ENCODE measurements at places on chromosomes 5 and 9. TPM values are rescaled to one million over a fixed set of nuclear protein-coding genes. Genes with fewer than 3 reads are reported as not detected.

DNA sequence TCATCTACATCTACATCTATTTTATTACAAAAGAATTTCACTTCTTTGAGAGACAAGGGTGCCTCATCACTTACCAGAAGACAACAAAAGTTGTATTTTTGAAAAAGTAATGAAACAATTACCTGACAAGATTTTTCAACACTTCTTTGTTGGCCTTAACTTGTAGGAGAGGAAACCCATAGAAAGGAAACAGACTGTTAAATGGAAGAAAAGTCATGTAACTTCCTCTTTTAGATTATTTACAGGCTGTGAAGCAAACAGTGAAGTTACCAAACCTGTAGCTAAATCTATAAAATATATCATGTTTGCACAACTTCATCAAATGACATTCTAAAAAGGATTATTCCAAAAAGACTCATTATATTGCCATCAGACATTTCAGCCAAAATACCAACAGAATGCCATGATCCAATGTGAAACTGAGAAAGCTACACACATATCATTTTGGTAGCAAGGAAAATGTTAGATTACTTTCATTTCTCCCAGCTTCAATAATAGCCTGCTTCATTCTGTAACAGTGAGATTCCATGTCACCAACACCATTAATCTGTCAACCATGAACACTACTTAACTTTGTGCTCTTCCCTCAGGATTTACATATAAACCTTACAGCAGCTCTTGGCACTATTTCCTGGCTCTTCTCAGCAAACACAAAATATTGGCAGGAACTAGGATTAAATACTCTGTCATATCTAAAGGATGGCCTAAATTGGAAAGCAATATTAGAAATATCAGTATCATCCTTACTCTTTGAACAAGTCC is 122.5 kb downstream of the MCTP1 start:
- H3K36me3 ChIP-seq, result no peaks in the 10 kb centered on the region
- no peaks in the 10 kb centered on the region for H3K27me3 ChIP-seq
- DNase-seq, result no peak
- no peak overlapping the region for H3K4me3 ChIP-seq
- H3K4me1 ChIP-seq, result no peaks in the 10 kb centered on the region

GRCh38 chr9:3240656-3241268 is 285.0 kb downstream of the RFX3 start:
- peak; percentile 85 for DNase-seq
- H3K27me3 ChIP-seq, result no peaks in the 10 kb centered on the region
- peaks cover 35% of the 10 kb centered on the region for H3K4me1 ChIP-seq
- no peaks in the 10 kb centered on the region for H3K36me3 ChIP-seq
- H3K27ac ChIP-seq, result no peak overlapping the region
- no peak overlapping the region for H3K4me3 ChIP-seq

DNA sequence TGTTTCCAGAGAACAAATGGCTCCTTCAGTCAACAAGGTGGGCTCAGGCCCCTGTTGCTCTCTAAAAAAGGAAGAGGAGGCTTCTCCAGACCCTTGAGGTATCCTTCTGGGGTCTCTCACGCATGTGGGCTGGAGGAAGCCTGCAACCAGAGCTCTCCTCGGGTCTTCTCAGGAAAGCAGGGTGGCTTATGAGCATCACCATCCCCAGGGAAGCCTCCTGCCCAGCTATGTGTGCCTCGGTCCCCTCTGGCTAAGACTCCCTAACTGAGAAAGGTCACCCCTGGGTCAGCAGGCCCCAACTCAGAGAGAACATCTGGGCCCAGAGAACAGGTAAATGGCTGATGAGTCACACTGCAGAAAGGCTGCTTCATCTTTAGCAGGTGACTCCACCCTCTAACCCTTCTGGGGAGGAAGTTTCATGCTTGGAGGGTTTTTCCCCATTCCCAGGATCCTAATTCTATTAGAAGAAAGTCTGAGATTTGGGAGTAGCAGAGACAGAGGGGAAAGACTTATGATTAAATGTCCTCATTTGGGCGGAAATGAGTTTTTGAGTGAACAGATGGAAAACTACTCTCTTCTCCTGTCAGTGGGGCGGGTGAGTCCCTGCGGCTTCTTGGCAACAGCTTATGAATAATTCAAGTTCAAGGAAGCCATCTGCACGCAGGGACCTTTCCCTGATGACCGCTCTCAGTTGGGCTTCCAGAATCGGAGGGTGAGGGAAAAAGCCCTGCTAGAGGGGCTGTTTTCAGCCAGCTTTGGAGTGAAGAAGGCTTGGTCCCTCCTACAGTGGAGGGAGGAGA is 41.9 kb downstream of the TGFBI start:
- no peak for DNase-seq
- H3K36me3 ChIP-seq, result no peaks in the 10 kb centered on the region
- H3K27me3 ChIP-seq, result no peaks in the 10 kb centered on the region
- no peaks in the 10 kb centered on the region for H3K4me1 ChIP-seq
- H3K4me3 ChIP-seq, result no peak overlapping the region

DNA sequence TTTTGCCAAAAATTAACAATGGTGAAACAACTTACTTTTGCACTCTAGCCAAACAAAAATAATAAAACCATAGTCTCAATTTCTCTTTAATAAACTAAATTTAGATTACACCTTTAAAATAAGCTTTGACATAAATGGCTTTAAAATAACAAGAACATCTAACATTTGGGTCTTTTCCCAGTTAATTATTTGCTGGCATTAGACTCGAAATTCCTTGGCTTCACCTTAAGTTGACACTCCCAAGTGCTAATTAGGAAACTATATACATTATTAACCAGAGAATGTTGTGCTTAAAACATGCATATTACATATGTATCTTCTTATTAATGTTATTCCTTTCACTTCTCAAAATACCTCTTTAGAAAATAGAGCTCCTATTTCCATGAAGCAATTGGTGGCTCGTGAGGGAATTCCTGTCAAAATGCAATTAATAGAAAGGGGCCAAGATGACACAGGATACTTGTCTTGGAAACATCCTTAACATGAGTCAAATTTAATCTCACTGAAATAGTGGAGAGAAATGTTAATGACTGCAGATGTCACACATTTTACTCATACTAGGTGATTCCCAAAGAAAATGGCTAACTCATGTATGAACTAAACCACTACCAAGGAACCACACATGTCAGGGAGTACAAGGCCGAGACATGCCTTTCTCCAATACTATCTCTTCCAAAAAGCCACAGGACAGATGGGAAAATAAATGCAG is 932.9 kb upstream of the DMAC1 start:
- no peaks in the 10 kb centered on the region for H3K27me3 ChIP-seq
- H3K4me3 ChIP-seq, result no peak overlapping the region
- peaks cover 6% of the 10 kb centered on the region for H3K4me1 ChIP-seq

DNA sequence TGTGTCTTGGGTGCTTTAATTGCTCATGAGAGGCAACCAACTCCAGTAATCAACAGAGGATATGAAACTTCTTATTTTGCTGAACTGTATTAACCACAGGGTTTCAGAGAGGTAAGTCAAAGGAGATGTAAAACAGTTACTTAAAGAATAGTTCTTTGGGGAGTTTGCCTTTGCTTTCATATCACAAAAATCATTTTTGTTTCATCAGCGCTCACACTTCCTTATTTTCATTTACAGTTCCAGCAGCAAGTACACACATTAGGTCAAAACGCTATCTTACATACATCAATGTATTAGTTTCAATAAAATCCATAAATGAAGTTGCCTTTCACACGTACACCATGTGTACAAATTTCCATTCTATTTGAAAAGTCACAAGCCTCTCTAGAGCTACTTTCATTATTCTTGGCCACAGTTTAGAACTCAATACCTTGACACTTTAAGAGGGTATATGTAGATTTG is 50.1 kb downstream of the ST8SIA4 start:
- H3K36me3 ChIP-seq, result peaks cover 21% of the 10 kb centered on the region
- H3K4me1 ChIP-seq, result peaks cover 68% of the 10 kb centered on the region
- no peak for DNase-seq
- H3K27ac ChIP-seq, result peak overlapping the region; percentile 71
- H3K4me3 ChIP-seq, result peak overlapping the region; percentile 7
- no peaks in the 10 kb centered on the region for H3K27me3 ChIP-seq

DNA sequence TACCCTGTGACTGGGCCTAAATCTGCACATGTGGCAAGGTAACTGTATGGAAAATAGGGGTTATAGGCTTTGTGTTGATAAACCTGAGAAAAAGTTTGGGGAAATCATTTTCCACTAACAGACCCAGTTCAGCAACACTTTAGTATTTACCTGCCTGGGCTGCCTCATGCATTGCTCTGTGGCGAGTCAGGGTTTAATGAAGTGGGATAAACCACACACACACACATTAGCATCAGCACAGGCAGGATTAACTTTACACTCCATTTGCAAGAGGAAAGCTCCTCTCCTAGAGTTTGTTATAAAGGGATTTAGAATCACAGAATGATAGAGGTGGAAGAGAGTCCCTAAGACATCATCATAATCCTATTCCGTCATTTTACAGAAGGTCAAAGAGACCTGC is 20.0 kb upstream of the ZCCHC7 start:
- H3K4me3 ChIP-seq, result no peak overlapping the region
- H3K27ac ChIP-seq, result no peak overlapping the region
- no peaks in the 10 kb centered on the region for H3K36me3 ChIP-seq
- no peaks in the 10 kb centered on the region for H3K4me1 ChIP-seq
- no peak for DNase-seq
- H3K27me3 ChIP-seq, result no peaks in the 10 kb centered on the region

GRCh38 chr9:117412841-117413240 is 2.0 kb downstream of the ASTN2 start:
- H3K4me3 ChIP-seq, result no peak overlapping the region
- H3K36me3 ChIP-seq, result no peaks in the 10 kb centered on the region
- no peak overlapping the region for H3K27ac ChIP-seq
- DNase-seq, result no peak
- peaks cover 51% of the 10 kb centered on the region for H3K27me3 ChIP-seq

Gene PCDHA6
- total RNA-seq, result not detected

Data from spleen (tissue), 13 donors.